ENCODE measurements at places on chromosomes 11 and 22.

GRCh38 chr11:107736546-107736945 lies 24.7 kb upstream of the SLN start:
- DNase-seq = no peak

DNA sequence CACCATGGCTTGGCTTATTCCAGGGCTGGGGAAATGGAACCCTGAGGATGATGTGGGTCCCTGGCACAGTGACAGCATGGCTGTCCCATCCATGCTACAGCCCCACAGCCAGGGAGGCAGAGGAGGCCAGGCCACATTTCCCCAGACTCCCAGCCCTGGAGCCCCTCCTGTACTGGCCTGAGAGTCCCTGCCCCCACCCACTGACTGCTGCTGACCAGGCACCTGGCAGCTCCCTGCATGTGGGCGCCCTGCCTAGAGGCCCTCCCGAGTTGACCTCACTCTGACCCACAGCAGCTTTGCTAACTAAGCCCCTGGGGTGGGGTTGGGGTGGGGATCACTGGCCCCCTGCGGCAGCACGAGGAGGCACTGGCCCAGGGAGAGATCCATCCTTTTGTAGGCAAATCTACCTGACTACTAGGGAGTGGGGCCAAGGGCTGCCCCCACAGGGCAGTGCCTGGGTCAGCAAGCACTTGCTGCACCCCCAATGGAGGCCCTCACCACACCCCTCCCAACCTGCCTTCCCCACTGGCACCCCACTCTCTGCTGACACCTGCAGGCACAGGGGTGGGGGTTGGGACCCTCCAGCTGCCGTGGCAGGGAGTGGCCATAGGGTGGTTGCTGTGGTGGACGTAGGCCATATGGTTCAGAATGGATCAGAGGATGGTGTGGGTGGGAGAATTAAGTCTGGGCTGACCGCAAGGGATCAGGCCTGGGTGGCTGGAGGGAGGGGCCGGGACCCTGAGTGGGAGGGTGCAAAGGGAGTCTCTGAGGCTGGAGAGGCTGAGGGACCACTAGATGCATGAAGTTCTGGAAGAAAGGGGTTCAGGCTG lies 17.4 kb downstream of the ARVCF start:
- DNase-seq = no peak

- no peak for DNase-seq
Measured at GRCh38 chr22:49274754-49275380, 552.8 kb downstream of the BRD1 start.

GRCh38 chr22:29872989-29873388 lies 10.0 kb upstream of the MTMR3 start:
- DNase-seq = no peak

DNA sequence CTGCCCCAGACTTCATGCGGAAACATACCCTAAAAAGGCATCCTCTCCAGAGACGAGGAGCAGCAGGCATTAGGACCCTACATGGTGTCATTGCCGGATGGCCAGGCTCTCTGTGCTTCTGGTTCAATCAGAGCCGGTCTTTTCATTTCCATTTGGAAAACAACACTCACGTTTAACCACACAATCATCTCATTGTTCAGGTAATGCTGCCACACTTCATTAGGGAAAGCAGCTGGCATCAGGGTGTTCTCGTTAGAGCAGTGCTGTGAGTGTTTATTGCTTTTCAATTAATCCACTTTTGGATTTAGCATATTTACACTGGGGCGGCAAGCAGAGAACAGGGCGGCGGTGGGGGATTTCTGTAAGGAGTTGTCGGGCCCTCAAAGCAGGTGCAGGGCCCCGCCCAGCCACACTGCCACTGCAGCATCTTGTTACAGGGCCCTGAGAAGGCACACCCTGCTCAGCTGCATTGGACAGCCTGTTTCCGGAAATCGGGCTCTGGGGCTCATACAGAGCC lies 338.6 kb downstream of the SHANK2 start:
- no peak for DNase-seq

- no peak for DNase-seq
Measured at GRCh38 chr22:29065468-29066190, 4.0 kb upstream of the C22orf31 start.

DNA sequence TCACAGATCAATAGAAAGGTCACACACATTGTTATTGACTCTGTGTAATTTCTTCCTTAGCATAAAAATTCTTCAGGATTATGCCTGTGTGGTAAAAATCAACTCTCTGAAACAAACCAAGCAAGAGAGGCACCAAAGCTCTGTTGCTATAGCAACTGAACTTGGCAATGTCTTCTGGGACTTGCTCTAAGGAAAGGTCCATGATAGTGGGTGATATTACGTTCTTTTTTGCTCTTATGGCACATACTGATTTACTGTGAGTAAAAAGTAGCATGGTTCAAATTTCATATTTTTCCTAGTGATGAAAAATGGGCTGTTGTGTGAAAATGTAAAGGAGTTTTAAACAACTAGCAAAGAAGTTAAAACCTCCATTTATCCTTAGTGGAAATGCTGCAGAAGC lies 66.4 kb downstream of the SVIP start:
- no peak for DNase-seq

- DNase-seq = no peak
Measured at GRCh38 chr11:121634889-121635288, 182.1 kb upstream of the SORL1-AS1 start.

- DNase-seq = no peak
Measured at GRCh38 chr11:134120921-134121526, 52.2 kb downstream of the JAM3 start.

GRCh38 chr11:106105986-106106385 lies 28.5 kb downstream of the AASDHPPT start:
- no peak for DNase-seq

- no peak for DNase-seq
Measured at GRCh38 chr11:35927682-35928081, 16.2 kb upstream of the LDLRAD3 start.

DNA sequence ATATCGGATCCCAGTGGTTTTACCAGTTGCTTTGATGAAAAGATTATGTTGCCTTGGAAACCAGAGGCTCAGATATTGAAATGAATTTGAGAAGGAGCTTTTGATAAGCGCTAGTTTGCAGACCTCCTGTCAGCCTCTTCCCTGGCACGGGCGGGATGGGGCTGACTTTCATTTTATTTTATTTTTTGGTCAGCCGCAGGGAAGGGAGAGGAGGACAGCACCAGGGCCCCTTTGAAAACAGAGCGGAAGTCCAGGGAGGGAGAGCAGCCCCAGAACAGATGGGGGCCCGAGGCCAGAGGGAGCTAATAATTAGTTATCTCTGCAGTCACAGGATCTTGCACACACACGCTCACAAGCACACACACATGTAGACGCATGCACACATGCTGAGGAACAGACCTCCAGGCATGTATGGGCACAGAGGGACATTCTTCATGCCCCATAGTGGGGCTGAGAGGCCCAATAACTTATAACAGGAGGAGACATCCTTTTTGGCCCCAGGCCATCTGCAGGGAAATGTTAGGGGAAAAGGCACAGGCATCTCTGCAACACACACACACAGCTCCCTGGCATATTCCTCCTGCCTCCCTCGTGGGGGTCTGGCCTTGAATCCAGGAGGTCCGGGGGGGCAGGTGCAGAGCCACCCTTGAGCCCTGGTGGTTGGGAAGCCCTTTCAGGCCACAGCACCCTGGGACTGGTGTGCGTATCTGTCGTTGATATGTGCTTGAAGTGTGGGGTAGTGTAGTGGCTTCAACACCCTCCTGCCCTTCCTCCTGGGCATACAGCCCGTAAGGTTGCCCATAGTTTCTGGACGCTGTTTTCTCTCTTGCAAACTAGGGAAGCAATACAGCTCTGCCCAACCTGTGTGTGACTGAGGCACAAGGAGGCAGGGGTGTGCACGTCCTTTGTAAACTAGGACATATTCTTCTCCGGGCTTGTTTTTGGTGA lies 117.3 kb downstream of the CEP164 start:
- no peak for DNase-seq

GRCh38 chr11:2586087-2586792 lies 113.6 kb downstream of the KCNQ1OT1 start:
- DNase-seq = no peak

DNA sequence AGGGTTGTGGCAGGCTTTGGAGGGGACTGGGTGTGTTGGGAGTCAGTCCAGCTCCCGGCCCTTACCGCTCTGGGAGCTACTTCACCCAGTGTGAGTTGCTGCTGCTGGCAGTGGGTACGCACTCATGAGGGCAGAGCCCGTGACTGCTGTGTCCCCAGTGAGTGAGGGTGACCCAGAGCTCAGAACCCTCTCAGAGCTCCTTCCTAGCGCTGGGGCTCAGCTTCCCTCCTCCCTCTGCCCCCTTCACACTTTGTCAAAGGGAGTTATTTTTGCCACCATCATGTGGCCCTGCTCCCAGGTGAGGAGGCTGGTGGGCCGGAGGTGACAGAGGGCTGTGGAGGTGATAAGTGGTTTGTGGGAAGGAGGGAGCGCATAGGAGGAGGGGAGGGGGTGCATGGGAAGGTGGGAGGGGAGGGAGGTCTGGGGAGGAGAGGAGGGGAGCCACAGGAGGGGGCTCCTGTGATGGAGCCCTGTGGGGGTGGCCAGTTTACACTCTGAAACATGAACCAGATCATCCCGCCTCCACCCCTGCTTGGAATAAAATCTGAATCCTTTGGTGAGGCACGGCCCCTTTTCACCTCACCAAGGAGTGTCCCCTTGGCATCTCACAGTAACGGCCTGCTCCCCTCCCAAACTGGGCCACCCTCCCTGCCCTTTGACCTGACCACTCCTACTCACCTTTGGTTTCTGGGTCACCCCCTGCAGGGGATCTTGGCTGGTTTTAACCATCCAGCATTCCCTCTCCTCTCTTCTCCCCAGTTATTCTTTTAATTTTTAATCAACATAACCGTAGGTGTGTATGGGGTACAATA lies 9.9 kb downstream of the NDUFV1 start:
- no peak for DNase-seq

DNA sequence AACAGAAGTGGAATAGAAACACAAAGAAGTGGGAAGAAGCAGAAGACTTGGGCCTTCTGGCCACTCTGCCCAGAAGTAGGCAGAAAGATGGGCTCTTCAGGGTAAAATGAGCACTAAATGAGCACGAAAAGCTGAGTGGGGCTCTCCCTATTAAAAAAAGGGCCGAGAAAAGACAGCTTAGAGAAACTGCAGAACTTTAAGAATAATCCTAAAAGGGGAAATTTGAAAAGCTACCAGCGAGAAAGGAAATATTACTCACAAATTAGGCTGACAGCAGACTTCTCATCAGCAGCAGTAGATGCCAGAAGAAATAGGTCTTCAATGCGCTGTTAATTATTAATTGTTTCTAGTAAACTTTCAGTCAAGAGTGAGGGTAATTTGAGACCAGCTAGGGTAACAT lies 78.2 kb downstream of the UVRAG start:
- DNase-seq = no peak

GRCh38 chr11:96199563-96200025 lies 143.4 kb downstream of the MAML2 start:
- DNase-seq = peak; percentile 30

DNA sequence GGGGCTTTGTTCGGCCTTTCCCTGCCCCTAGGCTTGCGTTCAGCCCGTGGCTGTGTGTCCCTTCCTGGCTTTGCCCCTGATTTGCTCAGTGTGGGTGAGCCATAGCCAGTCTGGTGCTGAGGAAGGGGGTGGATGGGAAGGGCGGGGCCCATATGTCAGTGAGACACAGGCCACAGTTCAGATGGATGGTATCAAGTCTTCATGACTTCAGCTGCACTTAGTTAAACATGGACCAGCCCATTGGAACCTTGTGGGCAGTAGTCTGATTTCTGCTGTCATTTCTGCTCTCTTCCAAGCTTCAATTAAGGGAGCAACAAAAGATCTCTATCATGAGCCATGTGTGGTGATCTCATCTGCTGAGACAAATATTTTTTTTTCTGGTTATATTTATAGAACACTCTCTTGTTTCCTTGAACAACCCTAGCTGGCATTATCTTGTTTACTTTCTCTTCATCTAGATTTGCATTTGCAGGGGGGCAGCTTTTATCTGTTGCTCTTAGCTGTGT lies 21.6 kb upstream of the PEX26 start:
- no peak for DNase-seq

GRCh38 chr22:31497148-31497938 lies 1.0 kb downstream of the SFI1 start:
- DNase-seq = no peak

GRCh38 chr11:75827562-75827961 lies 12.6 kb downstream of the UVRAG start:
- no peak for DNase-seq

GRCh38 chr11:113176599-113177360 lies 137.6 kb upstream of the TTC12 start:
- no peak for DNase-seq

GRCh38 chr22:32338757-32339156 lies 18.9 kb upstream of the RFPL3 start:
- no peak for DNase-seq

GRCh38 chr11:114259551-114259983 lies 36.6 kb upstream of the NNMT start:
- no peak for DNase-seq

GRCh38 chr11:43579171-43579918 lies 101.2 kb upstream of the HSD17B12 start:
- no peak for DNase-seq

DNA sequence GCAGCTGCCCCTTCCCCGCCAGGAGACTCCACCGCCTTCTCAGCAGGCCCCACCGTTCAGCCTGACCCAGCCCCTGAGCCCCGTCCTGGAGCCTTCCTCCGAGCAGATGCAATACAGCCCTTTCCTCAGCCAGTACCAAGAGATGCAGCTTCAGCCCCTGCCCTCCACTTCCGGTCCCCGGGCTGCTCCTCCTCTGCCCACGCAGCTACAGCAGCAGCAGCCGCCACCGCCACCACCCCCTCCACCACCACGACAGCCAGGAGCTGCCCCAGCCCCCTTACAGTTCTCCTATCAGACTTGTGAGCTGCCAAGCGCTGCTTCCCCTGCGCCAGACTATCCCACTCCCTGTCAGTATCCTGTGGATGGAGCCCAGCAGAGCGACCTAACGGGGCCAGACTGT lies 42.6 kb downstream of the PPP2R1B start:
- DNase-seq = no peak

DNA sequence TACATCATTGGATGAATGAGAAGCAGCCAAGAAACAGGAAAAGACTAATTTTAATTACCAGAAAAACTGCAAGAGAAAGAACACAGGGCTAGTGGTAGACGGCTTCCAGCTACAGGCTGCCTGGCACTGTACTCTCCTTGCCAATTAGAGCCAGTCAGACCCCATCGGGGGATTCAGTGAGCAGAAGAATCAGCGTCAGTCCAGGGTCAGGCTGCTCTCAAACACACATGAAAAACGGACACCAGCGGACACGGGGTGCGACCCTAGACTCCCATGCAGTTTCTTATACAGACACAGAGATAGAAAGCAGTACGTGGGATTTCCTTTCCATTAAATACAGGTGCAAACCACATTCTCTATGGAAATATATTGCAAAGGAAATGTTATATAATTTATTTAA lies 1.1 kb upstream of the CNTN5 start:
- DNase-seq = no peak

DNA sequence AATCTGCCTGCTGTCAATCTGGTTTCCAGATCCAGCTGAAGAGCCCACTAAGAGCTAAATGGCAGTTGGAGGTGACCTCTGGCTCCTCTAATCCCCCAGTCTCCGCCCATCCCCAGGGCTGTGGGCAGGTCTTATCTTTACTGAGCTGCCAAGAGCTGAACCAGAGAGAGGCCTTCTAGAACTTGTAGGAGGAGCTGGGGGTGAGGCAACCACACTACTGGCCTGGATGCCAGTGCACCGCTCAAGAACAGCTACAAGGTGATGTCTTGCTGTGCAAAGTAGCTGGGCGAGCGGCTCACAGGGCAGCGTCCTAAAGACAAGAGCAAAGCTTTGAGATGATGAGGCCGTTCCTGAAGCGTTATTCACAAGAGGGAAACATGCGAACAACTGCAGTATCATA lies 374.6 kb downstream of the CTTN start:
- DNase-seq = no peak

GRCh38 chr22:41762980-41763779 lies 37.3 kb upstream of the CCDC134 start:
- DNase-seq = peak; percentile 23

- no peak for DNase-seq
Measured at GRCh38 chr11:67463680-67464410, 5.2 kb downstream of the TMEM134 start.

All from activated CD8-positive, alpha-beta memory T cell treated with anti-CD3 and anti-CD28 coated beads, Interleukin-2, amount 50 U/mL, for 4 hours (primary cell).